Fibroblast of skin of back (primary cell): ENCODE measurements at places on chromosomes 13 and 19.

- no peak for DNase-seq
Measured at GRCh38 chr13:21486322-21486721, 27.2 kb upstream of the ZDHHC20 start.

- DNase-seq, result peak; percentile 97
Measured at GRCh38 chr13:104315606-104316005, 1249.4 kb upstream of the SLC10A2 start.

DNA sequence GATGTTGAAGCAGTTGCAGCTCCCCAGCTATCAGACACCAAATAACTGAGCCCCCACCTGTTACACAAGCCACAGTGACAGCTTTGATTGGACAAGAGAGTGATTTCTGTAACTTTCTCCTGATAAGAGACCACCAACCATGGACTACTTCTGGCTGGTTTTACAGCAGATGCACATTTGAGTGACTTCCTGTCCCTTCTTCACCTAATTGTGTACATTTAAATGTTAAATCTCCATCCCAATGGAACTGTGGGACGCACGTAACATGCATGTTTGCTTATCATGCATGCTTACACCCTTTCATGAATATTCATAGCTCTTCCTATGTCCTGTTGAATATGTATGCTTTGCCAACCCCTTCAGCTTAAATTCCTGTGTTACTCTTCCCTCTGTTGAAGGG, 6.0 kb upstream of the TNFSF11 start:
- no peak for DNase-seq

GRCh38 chr19:5805462-5806132, 730 bp downstream of the NRTN start:
- DNase-seq, result peak; percentile 57

DNA sequence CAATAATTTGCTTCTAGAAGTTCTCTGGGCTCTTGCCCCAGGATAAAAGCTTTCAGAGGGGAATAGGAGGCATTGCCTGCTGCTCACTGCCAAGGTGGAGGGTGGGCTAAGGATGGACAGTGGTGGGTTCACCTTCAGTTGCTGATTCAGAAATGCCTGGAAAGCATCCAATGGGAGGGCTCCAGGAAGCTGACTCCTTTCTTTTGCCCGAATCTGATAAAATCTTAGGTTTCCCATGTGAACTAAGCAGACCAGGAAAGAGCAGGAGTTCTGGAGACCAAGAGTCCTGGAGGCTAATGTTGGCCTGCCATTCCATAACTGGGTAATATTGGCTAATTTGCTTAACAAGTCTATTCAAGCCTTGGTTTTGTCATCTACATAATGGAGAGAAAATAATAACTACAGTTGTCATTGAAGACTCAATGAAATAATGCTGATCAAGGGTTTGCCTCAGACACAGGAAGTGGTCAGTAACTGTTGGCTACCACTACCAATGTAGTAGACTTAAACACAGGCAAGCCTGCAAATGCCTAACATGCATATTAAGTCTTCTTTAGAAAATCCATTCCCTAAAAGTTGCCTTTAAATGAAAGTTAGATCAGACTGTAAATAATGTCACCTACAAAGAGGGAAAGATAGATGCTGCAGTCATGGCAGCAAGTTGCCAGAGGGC, 528.4 kb upstream of the NBEA start:
- no peak for DNase-seq

DNA sequence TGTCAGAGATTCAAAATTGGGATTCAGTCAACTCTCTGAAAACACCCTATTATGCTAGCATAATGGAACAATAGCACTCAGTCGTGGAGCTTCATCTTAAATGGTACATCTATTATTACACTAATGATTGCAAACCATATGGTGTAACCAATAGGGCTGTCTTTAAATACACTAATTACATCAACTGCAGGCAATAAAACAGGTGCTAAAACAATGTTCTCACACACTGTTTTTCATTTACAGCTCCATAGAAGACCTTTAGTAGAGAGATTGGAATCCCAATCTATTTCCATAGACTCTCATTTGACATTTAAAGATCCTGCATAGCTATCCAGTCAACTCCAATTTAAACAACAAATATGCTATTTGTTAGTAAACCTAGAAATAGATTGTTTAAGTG, 1917.4 kb downstream of the OLFM4 start:
- no peak for DNase-seq

DNA sequence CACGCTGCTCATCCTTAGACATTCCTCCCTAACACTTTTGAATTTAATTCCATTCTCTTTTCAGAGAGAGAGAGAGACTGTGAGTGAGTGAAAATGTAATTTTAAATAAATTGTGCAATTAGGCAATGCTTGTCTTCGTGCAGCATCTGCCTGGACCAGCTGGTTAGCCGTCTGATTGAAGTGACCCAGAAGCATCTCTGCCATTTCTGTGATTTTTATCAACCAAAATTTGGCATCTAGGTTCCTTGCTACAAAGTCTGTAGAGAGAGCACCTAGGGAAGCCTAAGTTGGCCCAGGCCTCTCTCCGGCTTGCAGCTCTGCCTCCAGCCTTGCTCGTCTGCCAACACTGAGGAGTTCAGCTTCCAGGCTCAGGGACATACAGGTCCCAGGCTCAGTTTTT, 138.6 kb upstream of the GPR12 start:
- DNase-seq, result no peak

DNA sequence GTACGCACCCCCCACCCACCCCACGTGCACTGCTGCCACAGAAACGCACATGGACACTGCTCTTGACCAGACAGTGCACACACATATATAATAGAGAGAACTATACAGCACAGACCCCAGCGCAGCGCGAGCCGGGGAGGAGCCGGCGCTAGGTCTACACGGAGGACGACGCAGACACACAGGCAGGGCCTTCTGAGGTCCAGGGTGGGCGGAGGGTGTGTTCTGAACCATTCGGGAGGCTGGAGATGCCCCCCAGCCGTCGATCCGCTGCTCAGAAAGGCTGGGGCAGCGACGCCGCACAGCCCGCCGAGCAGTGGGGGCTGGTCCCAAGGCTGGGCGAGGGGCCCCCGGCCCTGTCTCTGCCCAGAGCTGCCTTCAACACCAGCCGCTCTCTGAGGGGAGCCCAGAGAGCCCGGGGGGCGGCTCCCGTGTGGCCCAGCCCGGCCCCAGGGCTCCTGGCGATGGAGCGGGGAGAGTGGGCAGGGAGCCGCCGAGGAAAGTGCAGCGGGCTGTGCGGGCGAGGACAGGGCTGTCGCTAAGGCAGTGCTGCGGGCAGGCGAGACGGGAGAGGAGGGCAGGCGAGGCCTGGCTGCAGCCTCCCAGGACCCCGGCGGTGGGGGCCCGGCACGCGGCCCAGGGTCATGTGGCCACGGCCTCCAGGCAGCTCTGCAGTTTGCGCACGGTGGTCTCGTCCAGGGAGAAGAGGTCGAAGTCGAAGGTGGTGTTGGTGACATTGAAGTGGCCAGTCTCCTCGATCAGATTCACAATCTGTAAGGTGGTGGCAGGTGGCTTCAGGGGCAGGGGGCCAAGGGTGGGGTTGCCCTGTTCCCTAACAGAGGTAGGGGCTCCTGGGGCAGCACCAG, 67.1 kb downstream of the MLLT1 start:
- DNase-seq, result no peak

- DNase-seq, result no peak
Measured at GRCh38 chr19:11240008-11240444, 607 bp downstream of the ANGPTL8 start.

DNA sequence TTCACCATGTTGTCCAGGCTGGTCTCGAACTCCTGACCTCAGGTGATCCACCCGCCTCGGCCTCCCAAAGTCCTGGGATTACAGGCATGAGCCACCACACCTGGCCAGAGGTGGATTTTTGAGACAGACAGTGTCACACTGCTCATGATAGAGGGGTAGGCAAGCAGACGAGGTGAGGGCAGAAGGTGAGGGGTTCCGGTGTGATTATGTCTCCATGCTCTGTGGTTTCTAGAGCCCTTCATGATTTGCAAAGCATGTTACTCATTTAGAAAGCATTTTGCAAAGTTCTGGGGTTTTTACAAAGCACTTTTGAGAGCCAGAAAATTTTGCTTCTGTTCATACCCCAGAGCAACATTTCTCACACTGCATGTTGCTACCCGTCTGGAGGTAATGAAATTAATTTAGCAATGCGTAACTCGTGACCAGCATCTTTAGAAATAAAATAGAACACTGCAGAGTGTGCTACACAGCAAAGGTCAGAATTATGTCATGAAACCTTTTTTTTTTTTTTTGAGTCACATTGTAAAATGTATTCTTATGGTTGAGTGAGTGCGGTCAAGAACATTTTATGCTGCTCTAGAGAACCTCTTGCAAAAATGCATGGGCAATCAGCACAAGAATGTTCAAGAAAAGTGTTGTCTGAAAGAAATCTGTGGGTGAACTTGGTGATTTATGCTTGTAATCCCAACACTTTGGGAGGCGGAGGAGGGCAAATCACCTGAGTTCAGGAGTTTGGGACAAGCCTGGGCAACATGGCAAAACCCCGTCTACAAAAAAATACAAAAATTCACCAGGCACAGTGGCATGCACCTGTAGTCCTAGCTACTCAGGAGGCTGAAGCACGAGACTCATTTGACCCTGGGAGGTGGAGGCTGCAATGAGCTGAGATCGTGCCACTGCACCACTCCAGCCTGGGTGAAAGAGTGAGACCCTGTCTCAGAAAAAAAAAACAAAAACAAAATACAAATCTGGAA, 58.0 kb downstream of the MAP4K1 start:
- no peak for DNase-seq

GRCh38 chr19:40701758-40702157, 11.3 kb upstream of the NUMBL start:
- DNase-seq, result no peak

DNA sequence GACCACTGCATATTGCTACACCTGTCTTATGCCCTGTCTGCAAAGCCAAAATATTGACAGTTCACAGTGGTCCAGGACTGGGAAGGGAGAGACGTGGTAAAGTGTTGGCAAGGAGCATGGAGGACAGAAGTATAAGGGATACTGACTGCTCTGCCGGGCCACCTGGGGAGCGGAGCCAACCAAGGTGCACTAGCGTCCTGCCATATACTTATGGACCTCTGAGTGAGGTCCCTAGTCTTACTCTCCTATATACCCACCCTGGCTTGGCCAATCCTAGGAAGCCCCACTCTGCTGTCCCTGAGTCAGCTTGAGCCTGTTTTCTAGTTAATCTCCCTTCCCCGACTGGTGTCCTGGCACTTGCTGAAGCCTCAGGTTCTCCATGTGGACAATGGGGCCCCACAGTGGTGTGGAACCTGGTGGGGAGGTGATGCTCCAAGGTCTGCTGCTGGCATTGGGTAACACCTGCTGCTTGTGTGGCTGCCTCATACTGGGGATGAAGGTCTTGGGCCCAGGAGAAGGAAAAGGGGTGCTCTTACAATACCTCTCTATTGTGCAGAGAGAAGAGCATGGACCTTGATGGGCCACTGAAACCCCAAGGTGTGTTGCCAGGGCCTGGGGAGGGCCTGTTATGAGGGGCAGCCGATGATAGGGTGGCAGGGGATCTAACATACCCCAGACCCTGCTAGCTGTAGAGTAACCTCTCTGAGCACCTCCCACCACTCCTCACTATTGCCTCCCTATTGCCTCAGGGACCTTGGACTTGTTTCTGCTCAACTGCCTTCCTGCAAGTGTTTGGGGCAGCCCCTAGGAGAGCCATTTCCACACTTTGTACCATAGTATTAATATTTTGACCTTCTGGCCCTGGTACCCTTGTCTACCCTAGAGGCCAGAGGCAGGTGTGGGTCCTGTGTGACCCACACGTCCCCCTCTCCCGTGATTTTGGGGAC, 6.7 kb upstream of the TRIM28 start:
- no peak for DNase-seq

DNA sequence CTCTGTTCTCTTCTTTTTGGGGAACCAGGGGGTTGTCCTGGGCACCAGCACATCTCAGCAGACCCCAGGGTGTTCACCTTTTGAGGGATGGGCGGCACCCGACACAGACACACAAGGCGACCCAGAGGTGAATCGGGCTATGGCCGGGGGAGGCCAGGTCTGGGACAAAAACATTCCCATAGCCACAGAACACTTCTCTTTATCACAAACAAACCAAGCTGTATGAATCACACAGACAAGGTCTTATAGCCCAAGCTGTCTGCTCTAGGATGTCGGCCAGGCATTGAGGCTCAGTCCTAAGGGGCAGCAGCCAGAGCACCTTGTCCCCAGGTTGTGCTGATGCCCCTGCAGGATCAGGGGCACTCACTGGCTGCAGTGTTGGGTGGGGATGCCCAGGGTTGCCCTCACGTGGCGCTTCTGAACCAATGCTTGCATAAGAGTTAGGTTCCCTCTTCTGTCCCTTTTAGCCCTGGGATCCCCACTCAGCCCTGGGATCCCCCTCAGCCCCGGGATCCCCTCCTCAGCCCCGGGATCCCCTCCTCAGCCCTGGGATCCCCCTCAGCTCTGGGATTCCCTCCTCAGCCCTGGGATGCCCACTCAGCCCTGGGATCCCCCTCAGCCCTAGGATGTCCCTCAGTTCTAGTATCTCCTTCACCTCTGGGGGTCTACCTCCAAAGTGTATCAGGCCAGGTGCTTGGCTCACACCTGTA, 26.9 kb downstream of the MAU2 start:
- DNase-seq, result no peak

- no peak for DNase-seq
Measured at GRCh38 chr19:1907563-1908363, 2.6 kb downstream of the ADAT3 start.

DNA sequence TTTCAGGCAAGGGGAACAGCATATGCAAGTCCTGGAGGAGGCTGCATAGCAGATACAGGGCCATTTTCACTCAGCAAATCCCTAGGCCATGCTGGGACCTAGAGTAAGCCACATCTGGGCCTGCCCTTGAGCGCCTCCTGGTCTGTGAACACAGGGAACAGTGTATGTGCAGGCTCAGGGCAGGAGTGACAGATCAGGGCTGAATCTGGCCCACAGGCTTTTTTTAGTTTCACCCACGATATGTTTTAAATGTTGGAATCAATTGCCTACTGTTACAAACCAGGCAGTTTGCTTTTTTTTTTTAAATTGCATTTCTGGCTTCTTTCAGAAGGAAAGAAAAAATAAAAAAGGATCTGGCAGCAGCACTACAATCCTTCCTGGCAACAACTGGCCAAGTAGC, 1.5 kb upstream of the TMEM145 start:
- DNase-seq, result no peak

- peak; percentile 65 for DNase-seq
Measured at GRCh38 chr13:101511766-101512165, 59.3 kb downstream of the ITGBL1 start.
